ENCODE measurements at places on chromosomes 12 and 14. TPM values are rescaled to one million over a fixed set of nuclear protein-coding genes. Genes with fewer than 3 reads are reported as not detected.
A peak's percentile ranks its signal among the peaks of the same experiment; 100 is the strongest.

Gene CACNA1C
- total RNA-seq = 70.4 TPM

Gene RNU4-1
- 2,225 TPM for total RNA-seq

Gene DICER1
- total RNA-seq = 60.9 TPM

Gene MYO1H
- not detected for total RNA-seq

Gene HOXC4
- 18.4 TPM for total RNA-seq

Gene CHST11
- total RNA-seq = 31.0 TPM

Gene SLC15A4
- total RNA-seq = 38.6 TPM

Gene SOX5
- 58.3 TPM for total RNA-seq

Gene HCFC2
- 27.0 TPM for total RNA-seq

Gene CD163L1
- 39.8 TPM for total RNA-seq

Gene KRT2
- not detected for total RNA-seq

Gene FGF6
- total RNA-seq = not detected

Gene PRKAB1
- 27.0 TPM for total RNA-seq

Gene FAM90A1
- total RNA-seq = 0.32 TPM

Gene NCKAP5L
- total RNA-seq = 22.2 TPM

Gene SRGAP1
- total RNA-seq = 10.1 TPM

Gene MTA1
- 111 TPM for total RNA-seq

Gene TSHR
- 0.29 TPM for total RNA-seq

Gene ARHGEF40
- 40.5 TPM for total RNA-seq

Gene SLC25A21
- total RNA-seq = 0.65 TPM

Gene CLEC2A
- not detected for total RNA-seq

GRCh38 chr14:72663956-72664650, 229.8 kb downstream of the DPF3 start:
- no peak for DNase-seq

DNA sequence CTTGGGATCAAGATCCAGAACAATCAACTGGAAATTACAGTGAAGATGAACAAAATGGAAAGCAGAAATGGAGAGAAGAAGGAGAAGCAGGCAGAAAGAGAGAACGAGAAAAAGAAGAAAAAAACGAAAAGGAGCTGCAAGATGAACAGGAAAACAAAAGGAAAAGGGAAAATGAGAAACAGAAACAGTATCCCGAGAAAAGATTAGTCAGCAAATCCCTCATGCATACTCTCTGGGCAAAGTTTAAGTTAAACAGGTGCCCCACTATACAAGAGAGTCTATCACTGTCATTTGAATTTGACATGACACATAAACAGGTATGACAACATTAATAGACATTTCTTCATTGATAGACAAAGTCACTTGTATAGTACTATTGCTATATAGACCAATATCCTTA, 5.0 kb downstream of the NANOGNB start:
- DNase-seq = no peak

DNA sequence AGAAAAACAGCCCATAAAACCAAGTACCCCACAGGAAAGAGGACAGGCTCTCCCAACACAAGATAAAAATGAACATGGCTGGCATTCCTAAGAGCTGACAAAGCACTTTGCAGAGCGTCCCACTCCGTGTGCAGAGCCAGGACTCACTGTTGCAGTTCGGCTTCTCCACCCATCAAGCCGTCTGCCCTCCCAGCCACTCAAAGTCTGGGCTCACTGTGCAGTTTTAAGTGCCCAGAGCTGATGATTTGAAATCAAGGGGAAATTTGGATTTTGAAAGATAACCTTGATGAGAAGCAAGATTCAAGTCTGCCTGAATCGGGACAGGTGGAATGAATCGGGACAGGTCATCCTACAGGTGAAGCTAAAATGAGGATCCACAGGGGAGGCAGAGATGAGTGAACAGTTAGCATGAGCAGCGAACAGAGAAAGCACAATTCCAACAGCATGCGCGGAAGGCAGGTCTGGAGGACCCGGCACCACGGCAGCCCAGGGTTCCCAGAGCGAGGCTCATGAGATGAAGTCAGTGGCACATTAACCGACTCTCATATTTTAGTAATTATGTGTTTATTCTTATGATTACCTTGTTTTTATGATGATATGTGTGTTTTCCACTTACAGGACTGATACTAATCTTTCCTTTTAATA, 39.8 kb upstream of the GPR68 start:
- no peak for DNase-seq

- DNase-seq = no peak
Measured at GRCh38 chr14:79487632-79488031, 723.7 kb downstream of the DIO2 start.

GRCh38 chr12:128531170-128531569, 264.2 kb downstream of the TMEM132C start:
- no peak for DNase-seq

DNA sequence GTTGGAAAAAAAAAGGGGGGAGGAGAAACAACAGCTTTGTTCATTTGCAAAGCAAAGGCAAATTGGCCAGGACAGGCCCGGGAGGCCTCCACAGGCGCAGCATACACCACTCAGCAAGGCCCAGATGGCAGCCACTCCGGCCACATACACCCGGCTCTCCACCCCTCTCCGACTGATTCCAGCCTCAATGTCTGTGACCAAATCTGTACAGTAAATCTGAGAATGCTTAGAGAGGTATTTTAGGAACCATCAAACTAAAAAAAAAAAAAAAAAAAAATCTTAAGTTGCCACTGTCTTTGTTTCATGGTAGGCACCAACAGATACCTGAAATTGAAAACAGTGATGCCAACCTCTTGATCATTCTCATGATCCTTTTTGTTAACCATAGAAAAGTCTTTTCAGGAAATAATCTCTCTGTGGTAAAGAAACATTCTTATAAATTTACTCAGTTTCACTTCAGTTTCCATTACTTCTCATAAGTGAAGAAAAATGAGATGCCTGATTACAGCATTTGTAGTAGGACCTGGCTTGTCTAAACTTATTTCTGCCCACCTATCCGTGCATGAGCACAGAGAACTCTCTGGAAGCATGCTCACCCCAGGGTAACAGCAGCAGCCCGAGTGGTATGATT, 20.2 kb downstream of the VPS37B start:
- peak; percentile 56 for DNase-seq

GRCh38 chr12:90331821-90332220, 623.2 kb downstream of the CCER1 start:
- DNase-seq = no peak

DNA sequence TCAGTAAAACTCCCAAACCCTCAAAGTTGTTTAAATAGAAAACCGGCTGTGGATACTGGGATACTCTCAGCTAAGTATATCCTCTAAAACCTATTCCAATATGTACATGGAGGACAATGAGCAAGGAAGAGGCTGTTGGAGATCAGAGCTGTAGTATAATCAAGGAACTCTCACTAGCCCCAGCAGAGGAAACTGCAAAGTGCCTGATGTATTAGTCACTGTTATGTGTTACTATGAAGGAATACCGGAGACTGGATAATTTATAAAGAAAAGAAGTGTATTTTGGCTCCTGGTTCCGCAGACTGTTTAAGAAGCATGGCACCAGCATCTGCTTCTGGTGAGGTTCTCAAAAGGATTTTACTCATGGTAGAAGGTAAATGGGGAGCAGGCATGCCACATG, 65.6 kb upstream of the RPL10L start:
- DNase-seq = no peak

GRCh38 chr14:81414123-81414522, 14.0 kb upstream of the STON2 start:
- no peak for DNase-seq

DNA sequence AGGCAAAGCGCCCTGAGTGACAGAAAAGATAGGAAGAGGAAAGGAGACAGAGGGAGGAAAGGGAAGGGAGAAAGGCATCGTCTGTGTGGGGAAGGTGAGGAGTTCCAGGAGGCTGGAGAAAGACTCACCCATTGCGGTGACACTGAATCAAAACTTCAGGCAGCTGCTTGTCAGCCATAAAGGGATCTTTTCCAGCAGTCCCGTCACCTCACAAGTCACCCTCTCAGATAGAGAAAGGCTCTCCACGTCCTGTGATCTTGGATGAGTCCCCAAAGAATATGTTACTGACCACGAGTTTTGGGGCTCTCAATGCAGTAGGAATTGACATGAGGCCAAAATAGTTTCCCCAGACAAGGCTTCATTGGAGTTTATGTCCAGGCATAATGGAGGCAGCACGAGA, 9.8 kb upstream of the GMFB start:
- no peak for DNase-seq

DNA sequence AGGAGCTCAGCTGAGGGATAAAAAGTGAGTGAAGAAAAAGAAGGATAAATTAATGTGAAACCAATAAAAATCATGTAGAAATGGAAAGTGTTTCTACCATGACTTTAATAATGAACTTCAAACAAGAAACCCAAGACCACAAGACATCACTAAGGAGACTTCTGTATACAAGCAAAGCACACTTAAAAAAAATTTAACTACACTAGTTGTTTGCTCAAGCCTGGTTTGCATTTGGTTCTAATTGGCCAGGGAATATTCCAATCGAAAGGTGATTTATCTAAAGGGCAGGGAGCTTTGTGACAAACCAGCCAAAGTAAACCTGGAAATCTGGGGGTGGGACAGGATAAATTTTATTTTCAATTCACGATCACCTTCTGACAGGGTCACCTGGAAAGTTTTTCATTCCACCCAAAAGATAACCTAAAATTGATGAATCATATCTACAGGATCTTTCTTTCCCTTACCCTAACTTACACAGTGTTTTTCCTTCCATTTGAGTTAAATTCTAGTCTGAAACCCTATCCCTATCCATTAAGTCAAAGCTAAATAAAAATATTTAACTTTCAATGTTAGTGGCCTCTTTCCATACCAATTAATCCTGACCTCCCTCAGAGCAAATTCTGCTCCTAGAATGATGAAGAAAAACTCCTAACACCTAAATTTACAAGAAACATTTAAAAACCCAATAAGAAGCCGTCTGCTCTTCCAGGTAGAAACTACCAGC, 2.6 kb downstream of the EGLN3 start:
- DNase-seq = no peak

DNA sequence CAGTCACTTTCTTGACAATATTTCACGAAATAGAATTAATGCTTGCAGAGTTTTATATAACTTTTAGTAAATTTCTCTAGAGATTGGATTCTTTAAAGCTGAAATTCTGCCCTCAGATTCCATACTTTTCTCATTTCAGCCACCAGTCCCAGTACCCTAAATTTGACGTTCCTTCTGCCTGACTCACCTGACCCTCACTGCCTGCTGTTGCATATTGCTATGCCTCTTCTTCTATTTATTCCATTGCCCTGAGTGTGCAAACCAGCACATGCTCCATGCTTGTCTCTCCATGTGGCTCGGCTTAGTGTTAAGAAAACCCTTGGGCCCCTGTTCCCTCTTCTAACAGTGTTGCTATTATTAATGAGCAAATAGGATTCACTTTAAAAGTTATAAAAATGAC, 533.3 kb downstream of the LRFN5 start:
- DNase-seq = no peak

GRCh38 chr14:86625637-86626036, 1095.7 kb downstream of the FLRT2 start:
- DNase-seq = no peak

- no peak for DNase-seq
Measured at GRCh38 chr14:104777808-104778249, 17.7 kb downstream of the AKT1 start.

DNA sequence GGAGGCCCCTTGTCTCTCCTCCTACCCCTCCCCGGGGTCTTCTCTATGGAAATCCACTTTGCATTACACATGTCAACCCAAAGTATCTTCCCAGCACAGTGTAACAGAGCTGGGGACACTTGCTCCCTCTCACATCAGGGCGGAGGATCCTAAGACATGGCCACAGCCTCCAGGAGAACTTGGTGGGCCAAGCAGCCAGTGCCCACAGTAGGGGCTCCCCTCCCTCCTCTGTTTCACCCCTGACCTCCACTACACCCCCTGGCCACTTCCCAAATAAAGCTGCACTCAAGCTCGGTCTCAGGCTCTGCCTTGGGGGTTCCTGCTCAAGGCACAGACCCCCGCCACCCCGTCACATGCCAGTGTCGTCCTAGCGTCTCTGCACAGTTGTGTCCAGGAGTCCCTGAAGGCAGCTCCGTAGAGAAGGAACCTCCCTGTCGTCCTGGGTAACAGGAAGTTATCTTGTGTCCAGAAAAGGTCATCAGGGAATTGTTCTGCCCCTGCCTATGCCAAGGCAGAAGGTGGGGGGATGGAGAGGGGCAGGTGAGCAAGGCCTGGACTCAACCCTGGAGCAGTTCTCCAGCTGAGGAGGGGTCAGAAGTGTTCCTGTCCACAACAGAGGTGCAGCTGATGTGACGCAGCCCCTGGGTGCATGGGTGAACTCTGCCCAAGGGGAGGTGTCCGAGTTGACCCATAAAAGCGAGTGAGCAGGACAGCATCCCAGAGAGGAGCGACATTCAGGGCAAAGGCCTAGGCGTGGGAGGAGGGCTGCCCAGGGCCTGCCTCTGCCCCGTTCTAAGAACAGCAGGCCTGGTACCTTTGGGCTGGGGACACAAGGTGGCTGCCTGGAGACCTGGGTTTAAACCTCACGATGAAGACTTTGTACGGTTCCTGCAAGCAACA, 25.5 kb downstream of the DIO3 start:
- no peak for DNase-seq

DNA sequence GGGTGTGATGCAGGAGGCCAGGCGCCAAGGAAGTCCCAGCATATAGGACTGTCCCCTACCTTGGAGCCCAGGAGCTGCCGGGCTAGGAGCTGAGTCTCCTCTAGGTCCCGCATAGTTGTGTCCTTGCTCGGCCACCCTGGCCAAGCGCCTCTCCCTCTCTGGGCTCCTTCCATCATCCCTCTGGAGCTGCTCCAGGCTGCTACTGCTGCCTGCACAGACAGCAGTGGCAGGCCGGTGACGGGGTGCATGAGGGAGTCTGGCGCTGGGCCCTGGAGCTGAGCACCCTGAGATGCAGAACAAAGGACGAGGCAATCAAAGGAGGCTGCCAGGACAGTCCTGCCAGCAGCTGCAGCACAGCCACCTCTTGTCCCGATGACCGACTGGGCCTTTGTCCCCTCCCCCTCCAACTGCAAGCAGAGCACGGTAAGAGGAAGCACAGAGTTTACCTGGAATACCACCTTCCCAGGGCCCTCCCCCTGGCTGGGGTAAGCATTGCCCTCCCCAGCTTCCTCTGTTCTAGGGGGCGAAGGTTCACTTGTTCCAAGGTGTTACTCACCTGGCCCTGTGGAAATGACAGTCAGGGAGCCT, 10.4 kb downstream of the DTX1 start:
- DNase-seq = no peak

DNA sequence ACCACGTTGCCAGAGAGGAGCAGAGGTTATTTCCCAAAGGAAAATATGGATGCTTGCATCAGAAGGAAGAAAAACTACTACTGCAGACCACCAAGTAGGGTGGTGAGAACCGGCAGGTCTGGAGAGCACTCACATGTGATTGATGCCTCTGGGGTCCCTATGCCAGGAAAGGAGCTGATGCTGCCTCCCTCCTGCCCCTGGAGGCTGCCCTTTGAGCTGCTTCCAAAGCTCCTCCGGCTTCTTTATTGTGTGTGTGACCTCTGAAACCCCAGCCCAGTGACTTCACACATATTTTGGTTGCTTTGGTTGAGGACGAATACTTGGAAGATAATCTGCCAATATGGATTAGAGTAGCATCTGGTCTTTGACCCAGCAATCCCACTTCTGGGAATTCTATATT, 133.4 kb downstream of the AACS start:
- no peak for DNase-seq

- no peak for DNase-seq
Measured at GRCh38 chr14:105069522-105069870, 4.3 kb upstream of the GPR132 start.

- no peak for DNase-seq
Measured at GRCh38 chr12:76113800-76114757, 29.6 kb upstream of the NAP1L1 start.

- DNase-seq = no peak
Measured at GRCh38 chr12:106301241-106301610, 1.3 kb upstream of the TCP11L2 start.

GRCh38 chr14:70754991-70755390, 54.3 kb downstream of the MAP3K9 start:
- no peak for DNase-seq

- no peak for DNase-seq
Measured at GRCh38 chr12:58583940-58584339, 336.4 kb downstream of the LRIG3 start.
